Naive B cell (primary cell): ENCODE measurements at places on chromosomes 6 and 20.

DNA sequence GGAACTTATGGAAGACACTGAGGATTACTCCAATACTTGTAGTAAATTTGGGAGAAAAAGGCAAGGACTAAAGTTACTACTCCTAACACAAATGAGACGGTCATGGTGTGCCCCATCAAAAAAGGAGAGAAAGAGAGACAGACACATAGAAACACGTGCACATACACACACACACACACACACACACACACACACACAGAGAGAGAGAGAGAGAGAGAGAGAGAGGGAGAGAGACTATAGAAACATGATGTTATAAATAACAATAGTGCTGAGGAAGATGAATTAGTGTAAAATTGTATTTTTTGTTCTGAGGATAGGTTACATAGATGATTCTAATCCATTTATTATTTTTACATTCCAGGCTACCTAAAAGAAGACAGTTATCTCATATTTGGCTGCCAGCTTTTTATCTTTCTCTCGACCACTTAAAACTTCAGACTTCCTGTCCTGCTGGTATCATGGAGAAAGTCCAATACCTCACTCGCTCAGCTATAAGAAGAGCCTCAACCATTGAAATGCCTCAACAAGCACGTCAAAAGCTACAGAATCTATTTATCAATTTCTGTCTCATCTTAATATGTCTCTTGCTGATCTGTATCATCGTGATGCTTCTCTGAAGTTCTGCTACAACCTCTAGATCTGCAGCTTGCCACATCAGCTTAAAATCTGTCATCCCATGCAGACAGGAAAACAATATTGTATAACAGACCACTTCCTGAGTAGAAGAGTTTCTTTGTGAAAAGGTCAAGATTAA is 10.5 kb downstream of the PLN start:
- peak overlapping the region; percentile 79 for H3K27ac ChIP-seq
- H3K4me3 ChIP-seq, result no peak overlapping the region
- H3K36me3 ChIP-seq, result peaks cover 19% of the 10 kb centered on the region
- DNase-seq, result no peak
- H3K27me3 ChIP-seq, result no peaks in the 10 kb centered on the region

- H3K4me1 ChIP-seq, result peaks cover 4% of the 10 kb centered on the region
- H3K36me3 ChIP-seq, result peaks cover 27% of the 10 kb centered on the region
- H3K27me3 ChIP-seq, result no peaks in the 10 kb centered on the region
- no peak overlapping the region for H3K27ac ChIP-seq
Measured at GRCh38 chr6:36858407-36858981, 16.1 kb downstream of the PPIL1 start.

GRCh38 chr6:6169141-6169540 is 151.3 kb downstream of the F13A1 start:
- no peak overlapping the region for H3K4me3 ChIP-seq
- H3K27me3 ChIP-seq, result peaks cover 18% of the 10 kb centered on the region
- H3K36me3 ChIP-seq, result peaks cover 6% of the 10 kb centered on the region
- no peak for DNase-seq
- H3K27ac ChIP-seq, result no peak overlapping the region
- no peaks in the 10 kb centered on the region for H3K4me1 ChIP-seq

- H3K4me1 ChIP-seq, result peaks cover 71% of the 10 kb centered on the region
- H3K36me3 ChIP-seq, result no peaks in the 10 kb centered on the region
- DNase-seq, result peak; percentile 39
- no peaks in the 10 kb centered on the region for H3K27me3 ChIP-seq
- H3K4me3 ChIP-seq, result peak overlapping the region; percentile 97
- H3K27ac ChIP-seq, result peak overlapping the region; percentile 93
Measured at GRCh38 chr6:25042984-25043725, 107.4 kb upstream of the RIPOR2 start.

DNA sequence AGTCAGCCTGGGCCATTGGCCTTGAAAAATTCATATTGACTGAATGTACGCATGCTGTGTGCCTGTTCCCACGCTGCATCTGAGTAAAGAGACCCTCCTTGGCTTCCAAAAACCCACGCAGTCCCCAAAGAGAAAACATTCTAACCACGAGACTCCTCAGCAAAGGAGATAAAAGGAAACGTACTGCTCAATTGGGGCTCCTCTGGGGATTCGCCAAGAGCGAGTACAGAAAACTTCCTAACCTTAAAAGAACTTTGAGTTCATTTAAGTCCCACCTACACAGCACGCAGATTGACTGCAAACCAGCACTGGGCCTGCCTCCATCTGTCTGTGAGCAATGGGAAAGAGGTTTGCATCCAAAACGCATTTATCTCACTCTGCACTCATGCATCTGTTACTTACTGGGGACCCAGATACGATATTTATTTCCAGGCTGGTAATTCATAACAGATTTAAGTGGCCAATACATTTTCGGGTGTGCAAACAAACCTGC is 505.9 kb upstream of the CHD6 start:
- DNase-seq, result no peak
- no peaks in the 10 kb centered on the region for H3K27me3 ChIP-seq
- no peak overlapping the region for H3K27ac ChIP-seq
- H3K4me1 ChIP-seq, result no peaks in the 10 kb centered on the region
- no peaks in the 10 kb centered on the region for H3K36me3 ChIP-seq
- no peak overlapping the region for H3K4me3 ChIP-seq
